Right ventricle myocardium inferior (tissue), 1 donor: ENCODE measurements at places on chromosomes 3 and 15. TPM values are rescaled to one million over a fixed set of nuclear protein-coding genes. Genes with fewer than 3 reads are reported as not detected.
A peak's percentile ranks its signal among the peaks of the same experiment; 100 is the strongest.

Gene NR1I2
- total RNA-seq: not detected

Gene RBP2
- total RNA-seq: not detected

- no peak for DNase-seq
Measured at GRCh38 chr15:57747206-57747896, 40.8 kb downstream of the POLR2M start.

GRCh38 chr15:90694987-90695386, 22.2 kb upstream of the BLM start:
- no peak for DNase-seq

GRCh38 chr3:189698811-189699210, 67.6 kb downstream of the TP63 start:
- DNase-seq: no peak

GRCh38 chr3:1578124-1578806, 485.4 kb downstream of the CNTN6 start:
- DNase-seq: no peak

GRCh38 chr15:90143166-90143655, 40.9 kb upstream of the IDH2 start:
- DNase-seq: peak; percentile 84
